ENCODE measurements at places on chromosomes 7 and 10.

DNA sequence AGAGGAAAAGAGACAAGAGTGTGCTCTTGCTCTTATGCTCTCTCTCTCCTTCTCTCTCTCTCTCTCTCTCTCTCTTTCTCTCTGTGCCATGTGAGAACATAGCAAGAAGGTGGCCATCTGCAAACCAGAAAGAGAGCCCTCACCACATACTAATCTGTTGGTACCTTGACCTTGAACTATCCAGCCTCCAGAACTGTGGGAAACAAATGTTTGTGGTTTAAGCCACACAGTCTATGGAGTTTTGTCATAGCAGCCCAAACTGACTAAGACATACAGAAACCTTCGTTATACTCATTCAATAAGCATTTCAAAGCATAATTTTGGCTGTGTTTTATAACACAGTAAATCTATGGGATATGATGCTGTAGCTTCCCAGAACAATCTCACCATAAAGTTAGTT lies 56.4 kb upstream of the PLPP4 start:
- DNase-seq, result no peak

DNA sequence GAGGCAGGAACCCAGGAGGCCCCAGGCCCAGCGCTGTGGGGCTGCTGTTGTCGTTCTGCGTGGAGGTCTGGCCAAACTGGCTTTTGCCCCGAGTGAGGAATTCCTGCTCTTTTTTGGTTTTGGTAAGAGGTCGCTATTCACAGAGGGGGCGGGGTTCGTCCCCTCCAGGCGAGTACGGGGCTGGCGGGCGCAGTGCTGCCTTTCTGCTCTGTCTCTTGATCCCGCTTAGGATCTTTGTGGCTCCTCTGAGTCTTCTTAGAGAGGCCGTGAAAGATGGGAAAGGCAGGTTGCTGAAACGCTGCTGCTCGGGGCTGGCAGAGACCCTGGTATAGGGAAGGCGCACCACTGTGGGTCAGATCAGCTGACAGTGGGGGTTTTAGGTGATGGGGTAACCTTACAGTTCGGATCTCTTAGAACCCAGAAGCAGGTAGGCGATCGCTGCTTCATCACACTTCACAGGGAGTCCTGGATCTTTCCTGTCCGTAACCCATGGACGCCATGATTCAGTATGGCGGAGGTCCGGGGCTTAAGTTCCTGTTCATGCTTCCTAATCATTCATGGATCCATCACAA lies 136.7 kb downstream of the KIF20B start:
- peak; percentile 71 for DNase-seq

- no peak for DNase-seq
Measured at GRCh38 chr10:31618541-31619291, 299.7 kb downstream of the ZEB1 start.

DNA sequence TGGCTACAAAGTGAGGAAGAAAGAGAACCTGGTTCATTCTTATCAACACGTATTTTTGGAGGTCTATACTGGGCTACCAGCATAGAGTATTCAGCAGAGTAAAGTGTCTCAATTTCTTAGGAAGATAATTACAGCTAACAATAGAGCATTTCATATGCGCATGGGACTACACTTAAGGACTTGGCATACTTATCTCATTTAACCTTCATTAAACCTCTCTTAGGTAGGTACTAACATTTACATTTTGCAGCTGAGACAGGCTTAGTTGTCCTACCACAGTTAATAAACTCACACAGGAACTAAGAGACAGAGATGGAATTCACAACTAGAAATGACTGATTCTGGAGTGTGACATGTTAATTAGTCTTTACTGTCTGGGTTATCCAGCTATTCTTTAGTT lies 66.6 kb downstream of the NRBF2 start:
- DNase-seq, result no peak

GRCh38 chr7:67309764-67310549 lies 313.3 kb downstream of the TYW1 start:
- DNase-seq, result no peak

DNA sequence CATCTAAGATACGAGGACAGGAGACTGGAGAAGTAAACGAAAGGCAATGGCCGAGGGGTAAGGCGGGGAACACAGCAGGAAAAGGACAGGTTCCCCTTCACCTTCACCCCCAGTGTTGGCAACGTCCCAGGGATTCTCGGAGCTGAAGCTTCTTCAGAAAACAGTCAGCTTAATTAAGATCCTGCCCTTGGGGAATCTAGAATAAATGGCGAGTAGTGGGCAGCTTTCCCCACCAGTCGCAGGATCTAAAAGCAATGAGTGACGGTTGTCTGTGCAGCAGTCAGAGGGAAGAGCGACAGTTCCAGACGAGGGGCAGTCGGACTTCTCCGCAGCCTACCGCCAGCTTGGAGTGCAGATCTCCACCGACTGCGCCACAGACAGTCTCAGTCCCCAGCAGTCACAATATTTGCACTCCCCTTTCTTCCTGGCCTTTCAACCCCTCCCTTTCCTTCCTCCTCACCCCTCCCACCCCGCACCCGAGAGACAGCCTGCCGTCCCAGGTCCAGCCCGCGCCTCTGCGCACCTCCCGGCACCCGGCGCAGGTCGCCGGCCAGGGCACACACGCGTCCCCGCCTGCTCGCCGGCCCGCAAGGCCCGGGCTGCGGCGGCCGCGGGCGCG lies 10.9 kb upstream of the SP8 start:
- DNase-seq, result peak; percentile 77

DNA sequence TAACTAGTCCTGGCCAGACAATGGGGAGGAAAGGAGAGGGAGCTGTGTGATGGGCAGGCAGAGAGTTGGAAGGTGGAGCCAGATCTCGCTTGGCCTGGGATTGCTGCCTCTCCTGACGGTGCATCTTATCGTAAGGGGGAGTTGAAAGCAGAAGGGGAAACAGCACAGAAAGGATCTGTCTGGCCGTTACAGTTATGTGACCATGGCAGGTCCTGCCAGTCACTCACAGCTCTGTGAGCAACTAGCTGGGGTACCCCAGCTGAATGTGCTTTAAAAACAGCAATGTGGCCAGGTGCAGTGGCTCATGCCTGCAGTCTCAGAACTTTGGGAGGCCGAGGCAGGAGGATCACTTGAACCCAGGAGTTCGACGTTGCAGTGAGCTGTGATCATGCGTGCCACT lies 8.1 kb downstream of the BLVRA start:
- DNase-seq, result no peak

DNA sequence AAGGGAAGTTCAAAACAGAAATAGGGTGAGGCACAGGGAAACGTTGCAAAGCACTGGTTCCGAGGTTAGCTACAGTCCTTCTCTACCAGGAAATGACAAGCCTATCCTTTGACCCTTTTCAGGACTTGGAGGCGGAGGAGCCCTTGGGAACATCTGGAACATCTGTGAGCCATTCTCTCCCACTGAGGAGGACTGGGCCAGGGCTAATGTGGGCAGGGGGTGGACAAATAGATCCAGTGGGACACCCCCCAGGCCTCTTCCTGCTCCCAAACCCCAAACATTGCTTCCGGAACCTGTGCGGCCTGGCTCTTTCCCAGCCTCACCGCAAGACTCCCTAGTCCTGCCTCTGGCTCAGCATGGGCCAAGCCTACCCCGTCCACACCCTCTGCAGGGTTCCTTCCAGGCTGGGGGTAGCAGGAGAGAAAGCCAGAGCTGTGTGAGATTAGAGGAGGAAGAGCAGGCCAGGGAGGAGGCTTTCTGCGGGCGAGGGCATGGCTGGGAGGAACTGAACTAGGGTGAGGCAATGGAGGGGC lies 36.5 kb downstream of the GHRHR start:
- DNase-seq, result no peak

DNA sequence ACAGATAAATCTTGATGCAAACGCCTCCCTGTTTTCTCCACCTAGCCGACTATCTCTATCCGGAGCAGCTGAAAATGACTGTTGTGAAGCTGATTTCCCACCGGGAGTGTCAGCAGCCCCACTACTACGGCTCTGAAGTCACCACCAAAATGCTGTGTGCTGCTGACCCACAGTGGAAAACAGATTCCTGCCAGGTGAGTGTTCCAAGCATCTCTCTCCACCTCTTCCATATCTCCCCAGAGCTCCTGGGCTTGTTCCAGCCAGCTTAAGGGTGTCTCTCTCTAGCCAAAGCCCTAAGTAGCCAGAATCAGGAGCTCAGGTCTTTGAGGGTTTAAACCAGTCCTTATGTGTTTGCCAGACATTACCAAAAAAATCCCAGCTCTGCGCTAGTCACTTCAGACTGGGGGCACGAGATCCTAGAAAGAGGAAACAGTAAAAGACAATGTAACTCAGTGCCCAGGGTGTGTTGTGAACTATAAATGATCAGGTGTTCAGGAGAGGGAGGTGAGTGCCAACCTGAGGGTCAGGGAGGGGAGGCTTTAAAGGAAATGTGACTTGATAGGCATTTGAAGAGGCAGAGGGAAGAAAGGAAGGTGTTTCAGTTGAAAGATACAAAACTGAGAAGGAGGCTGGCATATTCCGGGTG lies 4.4 kb downstream of the PLAU start:
- DNase-seq, result no peak

DNA sequence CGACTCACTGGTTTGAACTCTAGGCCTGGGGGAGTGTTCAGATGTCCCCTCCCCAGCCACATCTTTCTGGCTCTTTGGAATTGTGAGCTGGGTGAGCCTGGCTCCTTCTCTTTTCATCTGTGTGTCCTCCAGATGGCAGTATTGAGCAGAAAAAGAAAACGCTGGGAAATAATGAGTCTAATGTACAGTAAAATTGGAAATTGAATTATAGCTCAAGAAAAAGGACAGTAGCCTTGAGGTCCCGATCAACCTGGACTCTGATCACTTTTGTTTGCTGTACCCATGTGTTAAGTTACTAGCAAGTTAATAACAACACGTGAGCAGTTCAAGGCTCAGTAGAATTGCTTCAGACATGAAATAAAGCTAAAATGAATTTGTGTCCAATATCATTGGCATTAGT lies 77.9 kb downstream of the SNX10 start:
- DNase-seq, result peak; percentile 94

DNA sequence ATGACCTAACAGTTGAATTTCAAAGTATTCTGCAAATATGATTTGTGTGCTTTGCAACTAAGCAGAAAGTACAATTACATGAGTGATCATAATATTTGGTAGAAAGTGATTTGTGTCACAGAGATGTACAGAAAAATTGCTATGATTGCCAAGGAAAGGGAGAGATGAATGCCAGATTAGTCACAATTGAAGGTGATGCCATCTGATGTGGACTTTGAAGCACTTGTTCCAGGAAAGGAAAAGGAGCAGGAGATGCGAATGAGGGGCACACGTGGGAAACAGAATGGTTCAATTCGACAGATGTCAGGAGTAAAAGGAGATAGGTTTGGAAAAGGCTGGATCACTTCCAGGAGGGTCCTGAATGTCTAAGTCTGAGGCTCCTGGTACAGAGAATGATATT lies 153.1 kb upstream of the LAMB4 start:
- DNase-seq, result no peak

- DNase-seq, result no peak
Measured at GRCh38 chr7:9575716-9576115, 1142.3 kb downstream of the NXPH1 start.

Measured in eye (tissue), 1 donor.